ENCODE measurements at places on chromosomes 1 and 21.
A peak's percentile ranks its signal among the peaks of the same experiment; 100 is the strongest.

DNA sequence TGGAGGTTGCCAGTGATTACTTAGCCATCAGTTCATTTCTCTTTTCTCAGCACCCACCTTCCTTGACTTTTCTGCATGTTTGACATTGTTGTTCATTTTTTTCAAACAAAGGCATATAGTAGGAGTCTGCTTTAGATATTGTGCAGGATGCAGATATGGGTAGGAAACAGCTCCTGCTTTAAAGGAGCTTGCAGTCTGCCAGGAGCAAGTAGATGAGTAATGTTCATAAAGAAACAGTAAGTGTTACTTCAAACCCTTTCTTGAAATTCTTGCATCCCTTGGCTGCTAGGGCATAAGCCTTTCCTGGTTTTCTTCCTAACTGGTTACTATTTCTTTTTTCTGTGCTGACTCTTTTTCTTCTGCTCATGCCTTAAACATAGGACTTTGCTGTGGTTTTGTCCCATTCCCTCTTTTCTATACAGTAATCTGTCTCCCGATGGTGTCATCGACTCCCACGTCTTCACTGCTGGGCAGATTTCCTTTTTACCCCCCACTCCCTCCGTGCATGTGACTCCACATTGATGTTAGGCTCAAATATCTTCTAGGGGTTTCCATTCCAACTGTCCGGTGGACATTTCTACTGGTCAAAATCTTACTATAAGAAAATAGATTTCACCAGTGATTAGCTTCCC, 20.4 kb downstream of the PTGFRN start:
- DNase-seq, result no peak

GRCh38 chr1:161038523-161039153, at the start of gene TSTD1:
TSS of gene TSTD1 (minus strand) at chr1:161038964. CDS start at chr1:161038889, 75 bp downstream.
- DNase-seq, result peak; percentile 14

GRCh38 chr1:236281198-236281653, 532 bp downstream of the ERO1B start:
- DNase-seq, result peak; percentile 28

DNA sequence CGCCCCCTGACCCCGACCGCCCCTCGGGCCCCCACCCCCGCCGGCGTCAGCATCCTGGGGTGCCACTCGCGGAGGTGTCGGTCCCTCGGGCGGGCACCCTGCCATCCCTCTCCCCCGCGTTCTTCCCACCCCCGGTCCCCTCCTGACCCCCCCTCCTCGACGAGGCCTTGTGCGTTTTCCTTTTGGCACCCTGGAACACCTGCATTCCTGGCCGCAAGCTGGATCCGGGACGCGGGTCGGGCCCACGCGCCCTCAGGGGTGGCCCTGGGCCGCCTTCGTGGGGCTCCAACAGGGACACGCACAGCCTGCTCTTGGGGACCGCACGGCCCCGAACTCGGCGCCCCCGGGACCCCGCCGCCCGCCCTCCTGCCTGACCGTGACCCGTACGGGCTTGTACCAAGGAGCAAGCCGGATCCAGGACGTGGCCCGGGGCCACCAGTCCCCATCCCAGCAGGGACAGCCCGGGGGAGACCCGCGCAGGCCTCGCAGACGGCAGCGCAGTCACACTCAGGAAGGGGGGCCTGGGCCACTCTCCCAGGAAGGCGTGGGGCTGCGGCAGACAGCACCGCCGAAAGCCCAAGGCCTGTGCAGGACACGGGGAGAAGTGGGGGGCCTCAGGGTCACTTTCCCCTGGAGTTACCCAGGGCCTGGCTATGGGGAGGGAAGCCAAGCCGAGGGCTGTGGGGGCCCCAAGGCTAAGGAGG, 579 bp upstream of the SLC19A1 start:
- DNase-seq, result no peak

All from choroid plexus epithelial cell (primary cell).